ENCODE measurements at places on chromosomes 16 and 17. TPM values are rescaled to one million over a fixed set of nuclear protein-coding genes. Genes with fewer than 3 reads are reported as not detected.

DNA sequence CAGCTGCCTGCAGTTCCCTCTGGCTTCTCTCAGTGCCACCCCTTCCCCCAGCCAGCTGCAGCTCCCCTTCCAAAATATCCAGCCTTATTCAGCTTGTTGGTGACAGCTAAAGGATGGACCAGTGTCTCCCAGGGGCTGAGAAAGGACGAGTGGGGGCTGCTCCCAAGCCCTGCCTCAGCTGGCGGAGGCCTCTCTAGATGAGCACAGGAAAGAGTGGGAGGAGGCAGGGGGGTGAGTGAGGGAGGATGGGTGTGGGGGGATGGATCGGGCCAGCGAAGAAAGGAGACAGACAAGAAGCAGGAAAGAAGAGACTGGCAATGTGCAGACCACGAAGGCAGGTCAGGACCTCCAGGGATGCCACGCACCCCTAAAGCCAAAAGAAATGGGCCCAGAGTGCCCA lies 17.5 kb downstream of the PIPOX start:
- no peak for DNase-seq

- DNase-seq: peak; percentile 14
Measured at GRCh38 chr17:59840329-59841090, 52.2 kb downstream of the TUBD1 start.

DNA sequence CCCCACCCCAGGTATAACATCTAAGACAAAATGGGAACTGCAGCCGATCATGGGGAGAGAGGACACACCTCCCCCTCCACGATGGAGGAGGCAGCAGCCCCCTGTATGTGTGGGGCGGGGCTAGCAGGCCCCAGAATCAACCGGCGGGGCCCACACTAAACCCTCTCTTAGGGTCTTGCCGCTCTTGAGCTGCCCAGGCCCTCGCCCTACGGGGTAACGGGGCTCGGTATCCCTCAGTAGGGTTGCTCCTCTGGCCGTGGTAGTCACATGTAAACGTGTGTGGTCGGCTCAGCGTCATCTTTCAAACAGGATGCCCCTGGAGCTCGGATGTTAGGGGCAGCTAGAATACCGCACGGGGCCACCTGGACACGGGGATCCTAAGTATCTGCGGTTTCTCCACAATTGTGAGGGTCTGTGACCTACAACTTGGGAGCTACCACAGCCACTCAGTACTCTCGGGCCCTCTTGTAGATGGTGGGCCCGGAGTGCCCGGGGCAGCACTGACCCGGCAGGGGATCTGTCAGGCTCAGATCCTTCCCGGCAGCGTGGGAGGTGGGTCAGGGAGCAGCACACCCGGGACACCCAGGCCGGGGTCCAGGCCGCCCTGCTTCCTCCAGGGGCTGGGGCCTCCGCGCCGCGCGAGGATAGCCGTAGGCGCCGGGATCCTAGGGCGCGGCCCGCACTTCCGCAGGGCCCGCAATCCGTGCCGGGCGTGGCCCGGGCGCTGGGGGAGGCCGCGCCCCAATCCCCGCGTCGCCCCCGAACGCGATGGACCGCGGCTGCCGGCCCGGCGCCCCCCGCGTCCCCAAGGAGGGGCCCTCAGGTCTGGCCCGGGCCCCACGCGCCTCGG lies 781 bp downstream of the ARHGDIA start:
- no peak for DNase-seq

DNA sequence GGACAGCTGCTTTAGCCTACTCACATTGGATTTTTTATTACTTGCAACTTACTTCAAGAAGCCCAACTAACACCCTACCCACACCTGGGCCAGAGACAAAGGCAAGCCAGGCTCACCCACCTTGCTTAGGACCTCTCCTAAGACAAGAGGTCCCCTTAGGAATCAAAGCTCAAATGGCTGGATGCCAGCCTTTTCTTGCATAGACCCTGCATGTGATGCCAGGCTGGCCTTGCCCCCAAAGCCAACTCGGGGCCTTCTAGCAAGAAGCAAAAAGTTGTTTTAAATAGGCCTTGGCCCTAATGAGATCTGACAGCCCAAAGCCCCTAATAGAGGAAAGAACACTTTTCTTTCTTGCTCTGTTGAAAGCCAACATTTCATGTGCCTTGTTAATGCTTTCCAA lies 20.7 kb downstream of the GPRC5B start:
- DNase-seq: no peak

- DNase-seq: no peak
Measured at GRCh38 chr17:67362173-67362572, 4.2 kb downstream of the PSMD12 start.

The C17orf50 gene
- total RNA-seq: not detected

The PMP22 gene
- total RNA-seq: 4.6 TPM

The KRTAP9-4 gene
- not detected for total RNA-seq

Data from foreskin keratinocyte (primary cell).